ENCODE measurements at places on chromosomes 13 and 19. TPM values are rescaled to one million over a fixed set of nuclear protein-coding genes. Genes with fewer than 3 reads are reported as not detected.
A peak's percentile ranks its signal among the peaks of the same experiment; 100 is the strongest.

Gene SULT2A1
- total RNA-seq, result not detected

Gene ADGRE3
- not detected for total RNA-seq

Gene KCNRG
- total RNA-seq, result 0.37 TPM

Gene PRRG2
- total RNA-seq, result 1.6 TPM

Gene GPC6
- total RNA-seq, result not detected

DNA sequence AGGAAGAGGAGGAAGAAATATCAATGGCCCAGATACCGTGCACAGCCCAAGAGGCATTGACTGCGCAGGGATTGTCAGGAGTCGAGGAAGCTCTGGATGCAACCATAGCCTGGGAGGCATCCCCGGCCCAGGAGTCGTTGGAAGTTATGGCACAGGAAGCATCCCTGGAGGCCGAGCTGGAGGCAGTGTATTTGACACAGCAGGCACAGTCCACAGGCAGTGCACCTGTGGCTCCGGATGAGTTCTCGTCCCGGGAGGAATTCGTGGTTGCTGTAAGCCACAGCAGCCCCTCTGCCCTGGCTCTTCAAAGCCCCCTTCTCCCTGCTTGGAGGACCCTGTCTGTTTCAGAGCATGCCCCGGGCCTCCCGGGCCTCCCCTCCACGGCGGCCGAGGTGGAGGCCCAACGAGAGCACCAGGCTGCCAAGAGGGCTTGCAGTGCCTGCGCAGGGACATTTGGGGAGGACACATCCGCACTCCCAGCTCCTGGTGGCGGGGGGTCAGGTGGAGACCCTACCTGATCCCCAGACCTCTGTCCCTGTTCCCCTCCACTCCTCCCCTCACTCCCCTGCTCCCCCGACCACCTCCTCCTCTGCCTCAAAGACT, 36.0 kb downstream of the KEAP1 start:
- DNase-seq, result no peak

DNA sequence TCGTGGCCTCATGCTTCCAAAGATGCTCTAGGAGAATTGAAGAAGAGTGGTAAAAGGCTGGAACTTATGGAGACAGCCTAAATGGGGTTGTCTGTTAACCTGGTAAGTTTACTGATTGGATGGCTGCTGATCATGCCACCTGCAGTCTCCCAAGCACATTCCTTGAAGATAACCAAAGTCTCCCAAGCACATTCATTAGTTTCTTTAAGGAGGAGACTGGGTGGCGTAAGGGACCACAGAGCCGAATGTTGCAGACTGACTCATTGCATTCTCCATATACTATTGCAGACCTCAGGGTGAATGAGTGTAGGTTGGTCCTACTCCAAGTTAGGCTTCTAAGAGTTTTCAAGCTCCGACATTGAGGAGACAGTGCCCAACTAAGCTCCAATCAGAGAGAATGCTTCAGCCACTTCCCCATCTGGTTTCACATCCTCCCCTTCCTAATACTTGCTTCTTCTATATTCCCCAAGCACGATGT, at the start of gene IGFL3:
TSS of gene IGFL3 (minus strand) at position 51 of the 478 bp plus-strand sequence. CDS start at position 12, 39 bp downstream.
- no peak for DNase-seq

DNA sequence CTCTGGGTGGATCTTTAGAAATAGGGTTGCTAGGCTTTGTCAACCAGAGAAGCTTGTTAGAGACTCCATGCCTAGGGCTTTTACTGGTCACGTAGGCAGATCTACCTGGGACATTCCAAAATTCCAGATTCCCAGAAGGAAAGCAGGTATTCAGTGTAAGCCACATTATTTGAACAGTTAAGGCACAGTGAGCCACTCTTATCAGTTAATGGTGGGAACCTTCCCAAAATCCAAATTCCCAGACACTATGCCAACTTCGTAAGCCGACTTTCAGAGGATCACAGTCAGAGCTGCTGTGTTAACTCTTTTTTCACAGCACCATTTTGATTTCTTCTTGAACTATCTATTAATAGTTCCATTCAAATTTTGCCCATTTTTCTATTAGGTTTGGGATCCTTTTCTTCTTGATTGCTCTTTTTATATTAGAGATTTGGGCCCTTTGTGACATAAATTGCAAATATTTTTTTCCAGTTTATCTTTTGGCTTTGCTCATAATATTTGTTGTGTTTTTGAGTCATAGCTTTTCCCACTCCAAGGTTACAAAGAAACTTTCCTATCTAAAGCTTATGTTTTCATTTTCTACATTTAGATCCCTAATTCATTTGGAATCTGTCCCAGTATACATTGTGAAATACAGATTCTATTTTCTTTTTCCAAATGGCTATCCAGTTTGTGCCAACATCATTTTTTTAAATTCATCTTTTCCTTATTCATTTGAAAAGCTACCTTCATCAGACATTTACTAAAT, 77.3 kb downstream of the DHRS12 start:
- DNase-seq, result no peak

DNA sequence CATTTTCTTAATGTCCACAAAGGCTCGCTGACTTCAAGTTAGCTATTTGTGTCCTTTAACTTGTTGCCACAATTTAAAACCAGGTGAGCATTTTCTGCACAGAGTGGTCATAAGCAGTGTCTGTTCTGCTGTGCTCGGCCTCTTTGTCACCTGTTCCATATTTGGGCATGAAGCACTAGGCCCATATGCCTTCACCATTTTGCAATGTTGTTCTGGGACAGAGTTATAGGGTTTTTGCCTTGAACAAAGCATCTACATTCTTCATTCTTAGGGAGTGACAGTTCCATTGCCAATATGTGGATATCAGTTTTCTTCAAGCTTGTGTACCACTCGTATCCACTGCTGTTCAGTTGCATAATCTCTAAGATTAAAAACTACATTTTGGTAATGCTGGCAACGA, 56.1 kb downstream of the LRCH1 start:
- no peak for DNase-seq

DNA sequence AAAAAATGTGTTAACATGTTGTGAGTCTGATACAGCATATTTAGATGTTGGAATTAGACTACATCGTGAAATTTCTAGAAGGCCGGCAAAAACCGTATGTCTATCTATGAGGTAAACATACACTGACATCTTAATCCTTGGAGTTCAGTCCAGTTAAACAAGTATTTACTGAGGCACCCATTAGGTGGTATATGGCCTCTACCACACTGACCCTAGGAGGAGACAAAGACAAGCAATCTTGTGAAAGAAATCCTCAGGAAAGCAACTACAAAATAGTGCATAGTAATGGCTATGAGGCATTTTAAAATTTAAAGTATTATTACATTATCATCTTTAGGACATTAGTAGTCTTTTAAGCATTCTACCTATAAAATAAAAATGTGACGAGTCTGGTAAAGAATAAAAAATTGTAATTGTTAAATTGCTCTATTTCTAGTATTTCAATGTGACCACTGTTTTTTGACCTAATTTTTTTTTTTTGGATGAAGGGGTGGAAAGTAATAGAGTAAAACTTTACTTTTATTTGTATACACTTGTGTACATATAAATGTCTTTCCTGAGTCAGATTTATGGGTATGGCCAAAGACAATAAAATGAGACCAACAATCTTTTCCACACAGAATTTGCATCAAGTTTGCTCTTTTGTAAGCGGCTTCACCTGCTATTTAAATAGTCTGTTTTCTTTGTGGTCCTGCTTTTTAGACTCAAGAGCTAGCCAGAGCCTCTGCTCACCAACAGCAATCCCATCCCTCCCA, 50.5 kb downstream of the KATNAL1 start:
- DNase-seq, result no peak

GRCh38 chr19:17107546-17108452, 32.2 kb downstream of the MYO9B start:
- DNase-seq, result peak; percentile 14

DNA sequence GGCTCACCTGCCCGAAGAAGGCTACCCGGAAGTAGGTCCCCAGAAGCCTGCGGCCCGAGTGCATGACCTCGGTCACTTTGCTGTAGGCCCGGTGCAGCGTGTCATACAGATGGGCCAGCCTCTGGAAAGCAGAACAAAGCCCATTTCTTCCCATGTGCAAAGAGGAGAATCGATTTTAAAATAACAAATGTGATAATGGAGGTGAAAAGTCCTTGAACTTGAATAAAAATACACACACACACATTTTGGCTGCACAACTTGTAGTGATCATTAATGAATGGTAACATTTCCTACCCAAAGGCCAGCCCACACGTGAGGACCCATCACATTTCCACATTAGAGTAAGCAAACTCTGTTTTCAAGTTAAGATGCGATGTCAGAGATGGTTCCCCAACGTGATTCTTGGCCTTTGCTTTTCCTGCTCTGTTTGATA, 56.9 kb upstream of the SLC15A1 start:
- no peak for DNase-seq

DNA sequence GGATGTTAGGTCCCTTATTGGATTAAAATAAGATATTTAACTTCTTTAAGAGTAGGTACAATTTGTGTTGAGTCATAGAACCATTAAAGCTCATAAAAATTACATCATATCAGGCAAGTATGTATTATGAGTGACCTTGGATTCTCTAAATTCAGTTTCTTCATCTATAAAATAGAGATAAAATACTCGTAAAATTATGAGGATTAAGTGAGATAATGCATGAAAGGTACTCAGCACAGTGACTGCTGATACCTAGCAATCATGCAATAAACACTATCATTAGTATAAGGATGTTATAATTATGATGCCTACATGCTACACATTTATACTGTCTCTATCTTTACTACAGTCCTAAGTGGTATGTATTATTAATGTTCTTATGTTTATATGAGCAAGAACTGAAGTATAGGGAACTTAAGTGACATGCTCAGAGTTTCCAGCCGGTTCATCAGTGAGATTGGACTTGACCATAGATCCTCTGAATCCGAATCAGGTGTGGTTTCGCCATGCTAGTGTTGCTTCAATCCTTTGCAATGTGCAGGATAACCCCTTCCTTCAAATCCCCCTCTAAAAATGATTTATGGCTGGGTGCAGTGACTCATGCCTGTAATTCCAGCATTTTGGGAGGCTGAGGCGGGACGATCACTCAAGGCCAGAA, 22.9 kb upstream of the FRY start:
- DNase-seq, result no peak

GRCh38 chr19:7292950-7293761, 1.1 kb downstream of the INSR start:
- DNase-seq, result peak; percentile 6

GRCh38 chr13:31349156-31349555, 149.4 kb downstream of the B3GLCT start:
- DNase-seq, result no peak

DNA sequence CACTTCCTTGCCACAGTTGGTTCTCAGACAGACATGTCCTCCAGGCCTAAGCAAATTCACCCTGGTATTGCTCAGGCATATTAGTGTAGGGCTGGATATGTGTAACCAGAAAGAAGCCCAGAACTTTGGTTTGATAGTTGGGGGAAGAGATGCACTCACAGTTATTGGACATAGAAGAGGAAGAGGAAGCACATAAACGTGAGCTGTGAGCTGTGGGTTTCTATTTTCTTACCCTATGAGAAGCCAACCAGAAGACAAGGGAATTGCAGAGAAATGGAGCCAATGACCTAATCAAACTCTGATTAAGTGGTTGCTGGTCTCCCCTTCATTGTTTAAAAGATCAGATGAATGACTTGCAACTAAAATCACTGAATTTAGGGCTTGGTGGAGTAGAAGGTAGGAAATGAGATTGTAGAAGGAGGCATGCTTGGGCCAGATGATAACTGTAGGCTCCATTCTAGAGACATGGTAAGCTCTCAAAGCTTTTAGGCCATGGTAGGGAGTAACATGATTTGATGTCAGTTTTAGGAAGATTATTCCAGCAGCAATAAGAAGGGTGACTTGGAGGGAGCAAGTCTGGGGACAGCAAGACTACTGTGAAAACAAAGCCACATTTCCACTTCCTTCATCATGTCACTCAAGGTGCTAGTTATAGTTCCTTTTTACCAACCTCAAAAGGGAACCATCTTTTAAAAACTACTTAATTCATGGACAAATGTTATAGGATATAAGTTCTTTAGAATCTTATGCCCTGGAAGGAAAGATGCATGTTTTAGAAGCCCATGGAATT, 24.1 kb upstream of the WDFY2 start:
- no peak for DNase-seq

DNA sequence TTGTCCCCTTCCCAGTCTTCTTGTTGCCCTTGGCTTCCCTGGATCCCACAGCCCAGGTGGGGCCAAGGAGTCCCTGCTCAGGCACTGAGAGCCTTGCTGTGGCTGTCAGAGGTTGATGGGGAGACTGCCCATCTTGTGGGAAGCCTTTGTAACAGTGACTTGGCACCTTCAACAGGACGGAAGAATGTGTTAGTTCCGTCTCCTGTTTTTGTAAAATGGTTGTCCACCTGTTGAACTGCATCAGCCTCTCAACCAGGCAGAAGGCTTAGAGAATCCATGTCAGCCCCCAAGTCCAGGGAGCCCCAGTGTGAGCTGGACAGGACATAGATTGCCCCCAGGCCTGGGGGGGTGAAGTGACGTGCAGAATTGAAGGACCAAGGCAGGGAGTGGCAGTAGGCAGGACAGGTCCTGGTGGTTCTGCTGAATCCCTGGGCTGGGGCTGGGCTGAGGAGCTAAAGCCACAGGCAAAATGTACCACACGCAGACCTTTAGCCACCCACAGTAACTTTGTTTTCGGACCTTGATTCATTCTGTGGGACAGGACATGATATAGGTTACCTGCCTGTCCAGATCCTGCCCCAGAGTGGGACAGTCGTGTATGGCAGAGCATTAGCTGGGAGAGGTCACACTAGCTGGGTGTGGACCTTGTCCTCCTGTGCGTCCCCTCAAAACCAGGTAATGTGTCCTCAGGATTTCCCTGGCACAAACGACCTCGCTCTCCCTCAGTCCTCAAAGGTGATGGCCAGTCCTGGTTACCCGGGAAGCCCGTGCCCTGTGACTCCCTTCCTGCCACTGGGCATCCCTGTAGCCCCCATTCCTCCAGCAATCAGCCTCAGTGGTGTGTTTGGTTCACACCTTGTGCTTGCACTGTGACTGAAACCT, 47.0 kb downstream of the GATAD2A start:
- no peak for DNase-seq

DNA sequence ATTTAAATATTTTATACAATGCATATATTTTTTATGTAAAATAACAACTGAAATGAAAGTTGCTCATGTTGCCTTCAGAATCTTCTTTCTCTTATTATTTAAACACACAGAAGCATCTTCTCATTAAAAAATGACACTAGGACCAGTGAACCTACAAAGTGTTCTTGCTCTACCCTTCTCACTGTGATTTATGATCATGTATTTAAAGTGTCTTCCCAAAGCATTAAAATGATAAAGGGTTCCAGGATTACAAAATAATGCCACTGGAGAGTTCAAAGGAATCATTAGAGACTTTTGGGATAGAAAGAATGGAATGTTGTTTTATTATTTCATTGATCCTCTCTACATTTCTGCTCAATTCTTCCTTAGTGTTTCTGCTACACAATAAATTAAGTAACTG, 643.6 kb upstream of the SLITRK1 start:
- DNase-seq, result no peak

- DNase-seq, result no peak
Observed at GRCh38 chr13:112690283-112690929, 568 bp downstream of the ATP11A start.

Data from activated naive CD8-positive, alpha-beta T cell treated with anti-CD3 and anti-CD28 coated beads for 36 hours (primary cell).